ENCODE measurements at places on chromosomes 1 and 21.

GRCh38 chr1:51948491-51948915, 42.0 kb downstream of the RAB3B start:
- DNase-seq: no peak

GRCh38 chr1:171212607-171213351, 27.7 kb downstream of the FMO2 start:
- DNase-seq: no peak

DNA sequence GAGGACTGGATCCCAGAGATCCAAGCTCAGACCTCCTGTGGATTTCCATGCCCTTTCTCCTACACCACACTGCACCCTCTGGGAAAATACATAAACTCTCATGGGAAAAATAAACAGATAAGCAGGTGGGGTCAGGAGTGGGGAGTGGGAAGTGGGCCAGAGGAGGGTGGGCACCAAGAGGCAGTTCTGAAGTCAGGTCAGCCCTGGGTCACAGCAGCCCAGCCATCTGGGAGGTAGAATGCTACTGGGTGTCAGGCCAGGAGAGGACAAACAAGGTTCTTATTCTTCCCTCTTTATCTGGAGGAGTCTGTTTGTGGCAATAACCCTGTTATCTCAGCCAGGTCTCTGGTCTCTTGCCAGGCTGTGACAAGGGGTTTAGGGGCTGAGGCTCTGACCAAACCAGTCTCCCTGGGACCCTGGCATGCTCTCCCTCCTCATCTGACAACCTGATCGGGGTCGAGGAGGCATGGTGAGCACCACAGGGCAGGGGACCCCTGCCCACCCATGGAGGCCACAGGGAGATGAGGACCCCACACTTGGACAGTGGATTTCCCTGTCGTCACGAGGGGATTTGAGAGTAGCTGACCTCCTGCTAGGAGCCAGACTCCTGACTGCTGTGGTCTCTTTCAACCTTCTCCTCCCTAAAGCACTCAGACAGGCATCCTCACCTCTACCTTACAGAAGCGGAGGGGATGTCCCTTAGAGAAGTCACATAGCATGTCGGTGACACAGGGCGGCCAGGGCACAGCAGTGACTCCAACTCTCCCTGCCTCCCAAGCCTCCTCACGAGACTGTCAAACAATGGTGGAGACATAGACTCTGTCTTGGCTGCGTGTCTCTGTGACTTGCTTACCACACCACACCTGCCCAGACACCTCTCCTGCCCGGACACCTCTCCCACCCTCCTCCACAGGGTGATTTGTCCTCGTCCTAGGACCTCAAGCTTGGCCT, 51.3 kb upstream of the IFFO2 start:
- DNase-seq: no peak

GRCh38 chr1:18466676-18467075, 14.1 kb upstream of the KLHDC7A start:
- DNase-seq: no peak

DNA sequence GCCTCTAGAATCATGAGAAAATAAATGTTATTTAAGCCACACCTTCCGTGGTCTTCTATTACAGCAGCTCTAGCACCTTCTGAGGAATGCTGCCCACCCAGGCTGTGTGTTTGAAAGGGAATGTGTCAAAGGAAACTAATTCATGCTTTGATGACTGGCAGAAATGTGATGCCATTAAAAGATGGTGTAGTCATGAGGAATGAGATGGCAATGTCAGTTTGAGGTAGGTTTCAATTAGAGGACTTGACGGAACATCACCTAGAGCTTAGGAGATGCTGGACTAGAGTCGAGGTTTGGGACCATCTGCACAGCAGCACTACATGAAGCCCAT, 10.6 kb downstream of the PDZK1 start:
- DNase-seq: no peak

DNA sequence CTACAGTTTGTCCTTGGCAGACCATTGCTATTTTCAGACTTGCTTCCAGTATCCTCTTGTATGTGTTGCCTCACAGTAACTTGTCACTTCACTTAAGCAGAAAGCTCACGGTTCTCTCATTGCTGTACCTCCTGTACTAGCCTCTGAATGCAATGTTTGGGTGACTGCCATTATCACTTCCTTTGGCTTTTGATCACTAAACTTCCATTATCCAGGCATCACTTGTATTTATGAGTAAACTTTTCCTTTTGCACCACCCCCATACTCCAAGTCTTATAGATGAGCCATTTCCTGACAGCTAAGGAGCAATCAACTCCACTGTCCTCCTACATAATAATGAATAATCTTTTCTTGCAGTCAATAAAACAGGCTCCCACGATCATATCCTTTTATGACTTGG, 255.3 kb downstream of the PDE4B start:
- DNase-seq: no peak

- no peak for DNase-seq
Measured at GRCh38 chr1:41344708-41345159, 16.5 kb upstream of the FOXO6 start.

- DNase-seq: no peak
Measured at GRCh38 chr1:38773483-38773882, 86.1 kb downstream of the RRAGC start.

All from AG09319 (cell line).